ENCODE measurements at places on chromosomes 5 and 9. TPM values are rescaled to one million over a fixed set of nuclear protein-coding genes. Genes with fewer than 3 reads are reported as not detected.

DNA sequence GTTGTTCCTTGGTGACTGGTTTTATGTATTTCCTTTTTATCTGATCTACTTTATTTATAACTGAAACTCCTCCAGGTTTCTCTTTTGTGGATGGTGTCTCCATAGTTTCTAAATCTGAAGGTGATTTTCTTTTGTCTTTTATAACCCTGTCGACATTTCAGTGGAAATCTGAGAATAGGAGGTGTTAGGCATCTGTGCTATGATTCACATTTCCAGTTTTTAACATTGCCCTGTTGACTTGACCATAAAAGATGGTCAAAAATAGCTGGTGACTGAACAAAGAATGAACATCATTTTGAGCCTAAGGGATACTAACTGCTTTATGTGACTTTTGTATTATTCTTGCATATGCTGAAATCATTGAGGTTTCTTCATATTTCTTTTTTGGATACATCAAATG lies 190.5 kb downstream of the PCSK1 start:
- no peak for DNase-seq

- no peak for DNase-seq
Observed at GRCh38 chr5:103375863-103376591, 117.5 kb downstream of the MACIR start.

DNA sequence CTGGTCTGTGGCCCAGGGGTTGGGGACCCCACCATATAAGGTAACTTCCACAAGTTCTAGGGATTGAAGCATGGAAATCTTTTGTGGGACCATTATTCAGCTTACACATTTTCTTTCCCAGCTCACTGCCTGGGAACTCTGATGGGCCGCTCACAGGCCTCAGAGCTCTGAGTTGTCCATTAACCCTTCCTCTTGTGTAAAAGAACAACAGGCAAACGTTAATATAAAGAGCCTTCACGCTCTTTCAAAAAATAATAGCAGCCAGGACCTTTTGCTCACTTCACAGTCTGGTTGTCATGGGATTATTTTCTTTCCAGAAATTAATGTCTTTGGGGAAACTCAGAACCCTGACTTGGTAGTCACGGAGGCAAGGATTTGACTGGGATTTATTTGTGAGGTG lies 443.3 kb downstream of the AGTPBP1 start:
- no peak for DNase-seq

DNA sequence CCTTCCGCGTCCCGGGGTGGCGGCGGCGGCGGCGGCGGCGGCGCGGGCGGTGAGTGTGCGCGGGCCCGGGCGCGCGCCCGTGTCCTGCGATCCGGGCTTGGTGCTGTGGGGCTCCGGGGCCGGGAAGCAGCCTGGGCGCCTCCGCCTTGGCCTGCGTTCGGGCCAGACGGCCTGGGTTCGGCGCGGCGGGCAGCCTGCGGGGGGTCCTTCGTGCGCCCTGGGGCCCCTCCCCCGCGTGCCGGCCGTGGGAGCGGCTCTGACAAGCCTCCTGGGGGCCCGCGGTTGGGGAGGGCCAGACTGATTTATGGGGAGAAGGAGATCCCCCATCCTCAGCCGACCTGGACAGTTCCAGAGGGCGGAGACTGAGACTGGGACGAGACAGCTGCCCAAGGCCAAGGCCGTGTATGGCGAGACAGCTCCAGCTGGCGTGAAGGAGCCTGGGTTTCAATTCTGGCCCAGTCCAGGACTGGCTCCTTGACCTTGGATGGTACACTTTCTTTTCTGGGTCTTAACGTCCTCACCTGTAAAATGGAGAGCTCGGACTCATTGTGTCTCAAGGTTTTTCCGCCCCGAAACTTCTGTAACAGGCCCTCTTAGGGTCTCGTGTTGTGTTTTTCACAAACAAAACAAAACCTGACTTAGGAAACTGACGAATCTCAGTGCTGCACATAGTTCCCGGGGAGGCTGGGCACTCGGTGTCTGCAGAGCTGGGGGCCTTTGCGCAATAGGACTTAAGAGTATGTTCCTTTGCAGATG lies 603 bp downstream of the TMEM268 start:
- peak; percentile 66 for DNase-seq

GRCh38 chr5:175246242-175246888 lies 197.6 kb downstream of the DRD1 start:
- DNase-seq: peak; percentile 22

- DNase-seq: no peak
Observed at GRCh38 chr9:4098031-4098430, 201.8 kb downstream of the GLIS3 start.

DNA sequence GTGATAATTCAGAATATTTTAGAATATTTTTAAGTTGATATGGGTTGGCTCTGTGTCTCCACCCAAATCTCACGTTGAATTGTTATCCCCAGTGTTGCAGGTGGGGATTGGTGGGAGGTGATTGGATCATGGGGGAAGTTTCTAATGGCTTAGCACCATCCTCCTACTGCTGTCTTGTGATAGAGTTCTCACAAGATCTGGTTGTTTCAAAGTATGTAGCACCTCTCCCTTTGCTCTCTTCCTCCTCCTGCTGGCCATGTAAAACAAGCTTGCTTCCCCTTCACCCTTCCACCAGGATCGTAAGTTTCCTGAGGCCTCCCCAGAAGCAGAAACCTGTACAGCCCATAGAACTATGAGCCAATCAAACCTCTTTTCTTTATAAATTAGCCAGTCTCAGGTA lies 214.6 kb upstream of the C9orf72 start:
- DNase-seq: no peak

Gene NRG2
- total RNA-seq: not detected

Gene SHC3
- total RNA-seq: not detected

Gene FBXW11
- 41.7 TPM for total RNA-seq

Gene CER1
- not detected for total RNA-seq

Gene TSLP
- 0.71 TPM for total RNA-seq

Measured in activated naive CD4-positive, alpha-beta T cell treated with anti-CD3 and anti-CD28 coated beads, Interleukin-2, amount 50 U/mL, for 72 hours (primary cell).